ENCODE measurements at places on chromosomes 7 and 10. TPM values are rescaled to one million over a fixed set of nuclear protein-coding genes. Genes with fewer than 3 reads are reported as not detected.

The SPDYE2 gene
- total RNA-seq = not detected

The TECPR1 gene
- 17.3 TPM for total RNA-seq

The CLDN4 gene
- total RNA-seq = 1.7 TPM

The HMX2 gene
- total RNA-seq = not detected

The SND1 gene
- 152 TPM for total RNA-seq

The HOXA3 gene
- 0.30 TPM for total RNA-seq

The FLNC gene
- total RNA-seq = 0.55 TPM

The SFRP5 gene
- 6.4 TPM for total RNA-seq

The PAPOLB gene
- not detected for total RNA-seq

The PILRA gene
- total RNA-seq = 1.4 TPM

The CHN2 gene
- 56.5 TPM for total RNA-seq

The TSPAN33 gene
- total RNA-seq = 33.7 TPM

The SFMBT2 gene
- total RNA-seq = 1.1 TPM

The HOXA13 gene
- 0.03 TPM for total RNA-seq

The ABCB4 gene
- 114 TPM for total RNA-seq

The VIPR2 gene
- total RNA-seq = 0.28 TPM

The DNAJB6 gene
- 26.3 TPM for total RNA-seq

The CCZ1B gene
- total RNA-seq = 14.3 TPM

The NKX2-3 gene
- 0.08 TPM for total RNA-seq

The MRPS33 gene
- total RNA-seq = 33.2 TPM

The PTEN gene
- 41.5 TPM for total RNA-seq

The CYP26C1 gene
- total RNA-seq = 0.08 TPM

The FKBP6 gene
- total RNA-seq = not detected

The ZNF518A gene
- 8.7 TPM for total RNA-seq

The SFTPA1 gene
- 4.6 TPM for total RNA-seq

The AKR1C3 gene
- total RNA-seq = 327 TPM

The METTL27 gene
- total RNA-seq = 0.96 TPM

The PDE6C gene
- total RNA-seq = not detected

The RBM48 gene
- 4.9 TPM for total RNA-seq
